ENCODE measurements at places on chromosomes 6 and 20. TPM values are rescaled to one million over a fixed set of nuclear protein-coding genes. Genes with fewer than 3 reads are reported as not detected.

DNA sequence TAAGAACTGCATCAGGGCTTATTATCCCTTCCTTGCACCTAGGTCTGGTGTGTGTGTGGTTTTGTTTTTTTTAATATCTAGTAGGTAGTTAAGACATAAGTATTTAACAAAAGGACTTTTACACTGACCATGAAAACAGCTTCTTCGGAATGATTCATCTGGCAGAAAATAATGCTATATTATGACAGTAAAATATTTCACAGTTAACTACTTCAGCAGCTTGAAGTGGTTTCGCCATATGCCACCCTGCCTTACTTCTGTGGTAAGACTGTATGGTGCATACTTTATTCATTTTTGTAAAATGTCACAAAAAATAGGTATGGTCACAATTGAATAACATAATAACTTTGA, 858 bp upstream of the PTPRK start:
- no peak for DNase-seq

Gene GLP1R
- polyA plus RNA-seq = not detected

GRCh38 chr6:46325561-46326530, 155.1 kb upstream of the ENPP5 start:
- no peak for DNase-seq

- peak; percentile 95 for DNase-seq
Observed at GRCh38 chr6:22025468-22026163, 271.2 kb downstream of the PRL start.

Measured in endothelial cell of umbilical vein (primary cell).